ENCODE measurements at places on chromosomes 2 and 18. TPM values are rescaled to one million over a fixed set of nuclear protein-coding genes. Genes with fewer than 3 reads are reported as not detected.

DNA sequence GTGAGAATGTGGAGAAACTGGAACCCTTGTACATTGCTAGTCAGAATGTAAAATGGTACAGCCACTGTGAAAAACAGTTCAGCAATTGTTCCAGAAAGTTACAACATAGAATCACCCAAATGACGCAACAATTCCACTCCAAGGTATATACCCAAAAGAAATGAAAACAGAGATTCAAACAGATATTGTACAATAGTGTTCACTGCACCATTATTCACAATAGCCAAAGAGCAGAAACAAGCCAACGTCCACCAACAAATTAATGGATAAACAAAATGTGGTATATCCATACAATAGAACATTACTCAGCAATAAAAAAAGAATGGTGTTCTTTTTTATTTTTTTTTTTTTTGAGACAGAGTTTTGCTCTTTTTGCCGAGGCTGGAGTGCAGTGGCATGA, 10.9 kb downstream of the CLASP1 start:
- DNase-seq = no peak

DNA sequence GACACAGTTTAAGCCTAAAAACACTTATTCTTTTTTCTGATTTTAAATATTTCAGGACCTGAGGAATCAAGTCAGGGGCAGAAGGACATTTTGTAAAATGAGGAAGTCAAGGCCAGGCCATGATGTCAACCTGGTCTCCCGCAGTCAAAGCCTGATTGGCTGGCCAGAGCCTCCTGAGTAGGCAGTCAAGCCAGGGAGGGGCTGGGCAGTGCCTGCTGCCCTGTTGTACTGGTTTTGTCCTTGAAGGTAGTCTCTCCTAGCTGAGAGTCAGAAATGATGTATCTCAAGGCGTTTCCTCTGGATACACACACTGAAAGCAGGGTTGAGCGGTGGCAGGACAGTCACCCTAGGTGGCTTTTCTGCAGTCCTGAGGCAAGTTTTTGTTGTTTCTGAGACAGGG, 19.8 kb downstream of the CCT7 start:
- no peak for DNase-seq

ADI1 gene
- 31.5 TPM for total RNA-seq

RAB27B gene
- under 0.01 TPM for total RNA-seq

Data from uterus (tissue), 4 donors.